ENCODE measurements at places on chromosomes 11 and 22.
A peak's percentile ranks its signal among the peaks of the same experiment; 100 is the strongest.

DNA sequence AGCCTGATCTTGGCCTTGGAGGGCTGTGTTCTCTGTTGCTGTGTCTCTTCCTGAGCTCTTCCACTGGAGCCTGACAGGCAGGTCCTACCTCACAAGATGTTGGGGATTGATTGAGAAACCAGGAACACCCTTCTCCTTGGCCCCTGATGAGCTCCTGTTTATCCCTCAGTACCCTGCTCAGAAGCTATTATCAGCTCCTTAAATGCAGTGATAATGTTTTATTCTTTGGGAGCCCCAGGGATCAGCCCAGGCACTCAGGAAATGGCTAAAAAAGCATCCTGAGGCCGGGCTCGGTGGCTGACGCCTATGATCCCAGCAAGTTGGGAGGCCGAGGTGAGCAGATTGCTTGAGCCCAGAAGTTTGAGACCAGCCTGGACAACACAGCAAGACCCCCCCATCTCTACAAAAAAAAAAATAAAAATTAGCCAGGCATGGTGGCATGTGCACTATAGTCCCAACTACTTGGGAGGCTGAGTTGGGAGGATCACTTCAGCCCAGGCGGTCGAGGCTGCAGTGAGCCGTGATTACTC is 4.9 kb upstream of the PHLDA2 start:
- DNase-seq, result no peak

DNA sequence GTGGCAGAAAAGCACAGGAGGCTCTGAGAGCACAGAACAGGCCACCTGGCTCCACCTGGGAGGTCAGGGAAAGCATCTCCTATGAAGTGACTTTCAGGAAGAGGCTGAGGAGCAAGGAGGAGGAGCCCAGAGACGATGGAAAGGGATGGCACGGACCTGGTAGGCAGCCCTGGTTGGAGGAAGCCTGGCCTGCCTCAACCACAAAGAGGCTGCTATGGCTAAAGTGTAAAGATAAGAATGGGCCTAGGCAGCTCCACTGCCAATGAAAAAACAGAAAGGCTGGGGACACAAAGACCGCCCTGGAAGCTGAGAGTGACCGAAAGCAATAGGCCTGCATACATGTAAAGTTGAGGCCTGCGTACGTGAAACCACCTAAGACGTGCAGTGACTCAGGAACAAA is 31.2 kb upstream of the ETS1 start:
- DNase-seq, result no peak

- no peak for DNase-seq
Measured at GRCh38 chr22:45887202-45888131, 89.5 kb downstream of the WNT7B start.

- DNase-seq, result peak; percentile 36
Measured at GRCh38 chr11:114440121-114440860, 1.0 kb downstream of the REXO2 start.

GRCh38 chr11:108632041-108632704 is 32.7 kb upstream of the DDX10 start:
- no peak for DNase-seq

- DNase-seq, result no peak
Measured at GRCh38 chr22:27327981-27328721, 473.4 kb downstream of the MN1 start.

GRCh38 chr11:99505316-99505715 is 484.6 kb downstream of the CNTN5 start:
- peak; percentile 74 for DNase-seq

DNA sequence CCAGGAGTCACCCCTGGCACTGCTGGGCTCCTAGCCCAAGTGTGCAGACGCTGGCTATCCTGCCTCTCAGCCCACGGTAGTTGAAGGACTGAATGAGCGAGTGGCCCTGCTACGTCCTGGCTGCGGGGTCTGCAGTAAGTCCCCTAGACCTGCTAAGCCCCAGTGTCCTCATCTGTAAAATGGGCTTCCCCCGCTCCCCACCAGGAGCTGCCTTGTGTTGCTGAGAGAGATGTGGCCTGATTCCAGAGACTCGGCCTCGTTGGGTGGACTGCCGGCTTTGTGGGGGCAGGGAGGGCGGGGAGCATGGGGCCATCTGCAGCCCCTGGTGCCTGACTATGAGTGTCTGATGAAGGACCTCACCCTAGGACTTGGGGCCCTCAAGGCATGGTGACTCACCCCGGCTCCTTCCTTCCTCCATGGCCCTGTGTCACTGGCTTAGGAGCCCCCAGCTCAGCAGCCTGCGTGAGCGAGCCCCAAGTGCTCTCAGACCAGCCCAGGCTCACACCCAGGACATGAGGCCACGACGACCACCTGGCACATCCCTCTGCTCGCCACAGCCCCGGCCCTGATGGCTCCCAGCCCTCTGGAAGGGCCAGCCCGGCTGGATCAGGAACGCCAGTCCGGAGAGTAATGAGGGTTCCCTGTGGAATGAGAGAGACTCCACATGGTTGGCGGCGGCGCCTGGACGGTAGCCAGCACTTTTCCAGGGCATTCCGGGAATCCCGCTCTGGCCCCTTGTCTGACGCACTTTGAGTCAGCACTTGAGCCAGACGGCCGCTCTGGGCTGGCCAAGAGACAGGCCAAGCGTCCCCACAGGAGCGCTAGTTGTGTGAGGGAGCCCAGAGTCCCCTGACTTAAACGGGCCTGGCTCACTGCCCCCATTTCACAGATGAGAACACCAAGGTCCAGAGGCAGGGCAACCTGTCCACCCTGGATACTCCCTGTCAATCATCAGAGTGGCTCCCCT is 50.5 kb upstream of the SHISAL1 start:
- peak; percentile 19 for DNase-seq

DNA sequence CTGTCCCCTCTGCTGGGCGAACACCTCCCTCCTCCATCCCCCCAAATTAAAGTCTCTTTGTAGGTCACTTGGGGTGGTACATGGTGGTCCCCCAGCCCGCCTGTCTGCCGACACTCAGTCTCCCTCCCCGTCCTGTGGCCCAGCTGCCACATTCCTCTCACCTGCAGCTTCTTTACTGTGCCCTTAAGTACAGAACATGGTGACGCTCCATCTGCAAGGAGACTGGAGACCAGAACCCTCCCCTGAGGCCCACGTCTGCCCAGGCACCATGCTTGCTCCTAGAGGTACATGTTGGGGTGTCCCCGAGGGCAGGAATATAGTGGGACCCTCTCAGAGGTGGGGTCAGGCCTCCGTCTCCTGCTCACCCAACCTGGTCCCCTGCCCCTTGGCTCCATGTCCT is 5.6 kb upstream of the EHD1 start:
- no peak for DNase-seq

- DNase-seq, result no peak
Measured at GRCh38 chr11:35058669-35059434, 80.1 kb upstream of the CD44 start.
